ENCODE measurements at places on chromosomes 3 and 15. TPM values are rescaled to one million over a fixed set of nuclear protein-coding genes. Genes with fewer than 3 reads are reported as not detected.

DNA sequence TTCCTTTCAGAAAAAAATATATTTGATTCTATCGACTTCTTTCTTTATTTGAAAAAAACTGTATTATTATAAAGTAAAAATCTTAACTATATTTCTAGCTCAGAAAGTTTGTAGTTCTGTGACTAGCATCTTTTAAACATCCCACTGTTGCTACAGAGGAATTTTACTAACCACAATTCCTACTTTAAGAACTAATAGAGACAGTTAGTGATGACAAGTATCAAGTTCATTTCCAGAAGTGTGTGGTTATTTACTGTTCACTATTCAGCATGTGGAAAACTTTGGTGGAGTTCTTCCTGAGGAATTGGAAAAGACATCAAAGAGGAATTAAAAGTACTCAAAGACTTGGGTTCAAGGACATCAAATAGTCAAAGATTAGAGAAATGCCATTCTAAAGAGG, 524.1 kb upstream of the CBLB start:
- H3K36me3 ChIP-seq: no peaks in the 10 kb centered on the region
- no peak overlapping the region for H3K27ac ChIP-seq
- no peaks in the 10 kb centered on the region for H3K27me3 ChIP-seq
- H3K4me1 ChIP-seq: no peaks in the 10 kb centered on the region

DNA sequence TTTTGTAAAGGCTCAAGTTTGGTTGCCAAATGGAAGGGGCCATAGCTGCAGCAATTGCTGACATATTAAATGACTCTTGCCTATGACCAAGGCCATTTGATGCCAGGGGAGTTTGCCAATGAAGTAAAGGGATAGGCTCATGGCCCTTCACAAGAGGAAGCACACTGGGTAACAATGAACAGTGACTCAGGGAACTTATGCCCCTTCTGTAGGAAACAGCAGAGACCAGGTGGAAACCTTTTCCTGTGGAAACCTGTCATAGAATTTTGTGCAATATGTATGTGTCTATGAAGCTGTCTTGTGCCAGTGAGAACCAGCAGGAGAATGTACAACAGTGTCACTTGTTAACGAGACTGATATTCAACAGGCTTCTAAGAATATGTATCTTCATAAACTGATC, 25.4 kb upstream of the AVEN start:
- no peak overlapping the region for H3K27ac ChIP-seq
- DNase-seq: no peak
- no peak overlapping the region for H3K4me3 ChIP-seq

DNA sequence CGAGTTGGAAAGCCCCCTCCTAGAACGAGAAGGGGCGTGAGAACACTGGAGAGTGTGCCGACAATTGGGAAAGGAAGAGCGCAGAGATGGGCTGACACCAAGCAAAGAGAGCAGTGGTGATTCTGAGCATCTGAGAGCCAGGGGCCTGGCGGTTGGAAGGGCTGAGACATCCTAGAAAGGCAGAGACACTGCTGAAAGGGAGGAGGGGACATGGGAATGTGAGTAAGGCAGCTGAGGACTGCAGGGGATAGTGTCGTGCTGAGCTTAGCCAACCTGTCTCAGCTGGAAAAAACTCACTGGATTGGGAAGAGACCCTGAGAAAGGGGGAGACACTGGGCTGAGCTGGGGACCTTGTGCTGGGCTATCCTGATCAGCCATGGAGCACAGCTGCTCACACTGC, 58.1 kb upstream of the SLC6A6 start:
- H3K27ac ChIP-seq: no peak overlapping the region
- no peaks in the 10 kb centered on the region for H3K27me3 ChIP-seq
- no peak for DNase-seq

DNA sequence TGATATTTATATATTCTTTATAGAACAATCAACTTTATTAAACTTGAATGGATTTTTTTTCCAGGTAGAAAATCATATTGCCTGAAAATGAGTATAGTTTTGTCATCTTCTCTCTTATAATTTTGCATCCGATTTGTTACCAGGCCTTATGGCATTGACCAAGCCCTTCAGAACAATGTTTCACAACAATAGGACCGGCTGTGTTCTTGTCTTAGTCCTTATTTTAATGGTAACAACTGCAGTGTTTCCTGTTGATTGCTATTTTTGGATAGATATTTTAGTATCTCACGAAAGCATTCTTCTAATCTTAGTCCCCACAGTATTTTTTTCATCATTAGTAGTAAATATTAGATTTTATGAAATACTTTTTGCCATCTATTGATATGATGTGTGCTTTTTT, 88.1 kb upstream of the ANKRD34C start:
- no peak for DNase-seq
- H3K4me1 ChIP-seq: no peaks in the 10 kb centered on the region
- H3K4me3 ChIP-seq: no peak overlapping the region
- H3K36me3 ChIP-seq: no peaks in the 10 kb centered on the region

GRCh38 chr15:79208179-79208578, 74.3 kb upstream of the ANKRD34C start:
- H3K4me3 ChIP-seq: no peak overlapping the region
- H3K4me1 ChIP-seq: no peaks in the 10 kb centered on the region
- DNase-seq: no peak
- no peaks in the 10 kb centered on the region for H3K27me3 ChIP-seq
- H3K27ac ChIP-seq: no peak overlapping the region

DNA sequence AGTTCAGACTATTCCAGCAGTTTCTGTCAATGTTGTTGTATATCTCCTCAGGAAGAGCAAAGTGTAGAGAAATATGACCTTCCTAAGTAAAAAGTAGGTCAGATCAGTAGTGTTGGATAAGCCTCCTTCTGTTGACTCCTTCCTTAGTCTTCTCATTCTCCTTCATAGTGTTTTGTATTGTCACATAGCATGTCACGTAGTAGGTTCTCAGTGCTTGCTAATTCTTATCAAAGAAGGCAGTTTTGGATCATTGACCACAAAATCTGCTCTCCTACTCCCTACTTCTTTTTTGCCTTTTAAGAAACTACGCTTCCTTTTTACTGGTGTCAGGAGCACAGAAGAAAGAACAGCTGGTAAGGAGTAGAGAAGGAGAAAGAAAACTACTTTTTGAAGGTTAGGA, 1.0 kb upstream of the MGA start:
- H3K36me3 ChIP-seq: no peaks in the 10 kb centered on the region
- no peak overlapping the region for H3K27ac ChIP-seq
- no peak overlapping the region for H3K4me3 ChIP-seq
- H3K27me3 ChIP-seq: no peaks in the 10 kb centered on the region
- H3K4me1 ChIP-seq: peaks cover 2% of the 10 kb centered on the region

The TM4SF18 gene
- total RNA-seq: 1.1 TPM

The DPPA2 gene
- not detected for total RNA-seq

Data from Peyer's patch (tissue), 4 donors.